ENCODE measurements at places on chromosomes 5 and 9. TPM values are rescaled to one million over a fixed set of nuclear protein-coding genes. Genes with fewer than 3 reads are reported as not detected.

DNA sequence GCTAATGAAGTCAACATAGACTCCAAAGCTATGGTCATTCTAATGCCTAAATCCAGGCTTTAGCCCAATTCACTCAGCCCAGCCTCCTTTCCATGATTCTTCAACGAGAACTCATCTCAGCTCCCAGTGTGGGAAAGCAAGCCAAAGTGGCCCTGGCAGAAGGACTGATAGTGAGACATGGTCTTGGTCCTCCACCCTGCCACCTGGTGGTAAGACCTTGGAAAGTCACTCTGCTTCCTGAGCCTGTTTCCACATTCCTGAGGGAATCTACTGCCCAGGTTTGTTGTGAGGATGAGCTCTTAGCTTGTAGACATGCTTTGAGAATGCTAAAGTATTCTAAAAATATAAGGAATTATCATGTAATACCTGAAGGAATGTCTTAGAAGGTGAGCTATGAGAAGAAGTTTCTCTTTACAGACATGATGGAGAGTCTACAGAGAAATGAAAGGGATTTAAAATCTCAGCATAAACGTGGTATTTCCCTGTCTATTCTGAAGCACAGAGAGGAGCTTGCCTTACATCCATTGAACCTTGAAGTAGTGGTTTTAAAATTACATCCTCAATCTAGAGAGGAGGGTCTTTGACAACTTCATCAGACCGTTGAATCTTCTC lies 173.5 kb downstream of the TRIM32 start:
- peak; percentile 11 for DNase-seq

SEMA4D gene
- 15.7 TPM for total RNA-seq

PCDHGA8 gene
- total RNA-seq: 0.95 TPM

- DNase-seq: peak; percentile 86
Measured at GRCh38 chr5:82165740-82166530, 112.2 kb downstream of the RPS23 start.

CD74 gene
- total RNA-seq: 0.76 TPM

- DNase-seq: no peak
Measured at GRCh38 chr5:176183321-176184074, 54.7 kb upstream of the SIMC1 start.

SLC25A2 gene
- total RNA-seq: 0.39 TPM

PCDHGA6 gene
- total RNA-seq: 2.9 TPM

GRCh38 chr9:91147079-91147708 lies 214.5 kb downstream of the AUH start:
- no peak for DNase-seq

GRCh38 chr5:113663879-113664541 lies 150.5 kb downstream of the YTHDC2 start:
- peak; percentile 56 for DNase-seq

- no peak for DNase-seq
Measured at GRCh38 chr9:32573821-32574220, 862 bp upstream of the NDUFB6 start.

GRCh38 chr5:149605998-149606724 lies 24.9 kb downstream of the ARHGEF37 start:
- DNase-seq: no peak

DNA sequence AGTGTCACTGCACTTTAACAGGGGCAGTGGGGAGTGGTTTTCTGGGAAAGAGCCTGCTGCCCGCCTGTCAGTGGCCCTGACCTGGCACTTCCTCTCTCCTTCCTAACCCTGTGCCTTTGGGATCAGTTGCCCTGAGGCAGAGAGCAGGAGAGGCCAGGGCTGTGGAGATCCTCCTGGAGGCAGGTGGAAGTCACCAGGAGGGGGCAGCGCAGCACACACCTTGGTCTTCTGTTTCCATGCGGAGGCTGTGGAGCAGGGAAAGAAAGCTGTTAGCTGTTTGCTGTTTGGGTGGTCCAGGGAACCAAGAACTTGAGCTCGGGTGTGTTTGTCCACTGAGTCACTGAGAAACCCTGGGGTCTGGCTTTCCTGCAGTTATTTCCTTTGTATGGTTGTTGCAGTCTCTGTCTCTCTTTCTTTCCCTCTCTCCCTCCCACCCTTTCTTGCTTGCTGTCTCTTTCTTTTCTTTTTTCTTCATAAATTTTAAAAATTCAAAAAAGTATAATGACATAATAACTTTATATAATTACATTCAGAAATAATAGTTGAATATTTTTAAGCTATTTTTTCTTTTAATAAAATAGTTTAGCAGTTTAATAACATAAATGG lies 28.1 kb downstream of the NTRK2 start:
- DNase-seq: peak; percentile 52

- DNase-seq: no peak
Measured at GRCh38 chr9:93037476-93037971, 21.0 kb upstream of the SUSD3 start.

ACER2 gene
- total RNA-seq: 7.3 TPM

GRCh38 chr9:17171309-17172094 lies 36.7 kb downstream of the CNTLN start:
- DNase-seq: no peak

GRCh38 chr5:38891563-38891962 lies 45.8 kb downstream of the OSMR start:
- no peak for DNase-seq

- no peak for DNase-seq
Measured at GRCh38 chr9:77589046-77589795, 58.9 kb downstream of the GNA14 start.

DNA sequence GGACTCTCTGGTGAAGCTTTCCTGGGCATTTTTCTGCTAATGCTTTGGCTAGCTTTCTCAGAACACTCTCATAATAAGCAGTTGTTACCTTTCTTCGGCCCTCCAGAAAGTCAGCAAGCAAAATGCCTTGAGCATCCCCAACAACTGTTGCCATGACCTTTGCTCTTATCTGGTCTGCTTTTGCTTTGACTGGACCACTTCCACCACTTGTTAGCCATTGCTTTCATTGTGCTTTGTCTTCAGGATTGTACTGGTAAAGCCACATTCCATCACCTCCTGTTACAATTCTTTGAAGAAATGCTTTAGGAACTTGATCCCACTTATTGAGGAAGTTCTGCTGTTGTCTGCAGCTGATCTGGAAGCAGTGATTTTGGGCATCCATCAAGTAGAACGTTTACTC lies 35.7 kb downstream of the RAD50 start:
- no peak for DNase-seq

GRCh38 chr9:134738869-134739659 lies 97.5 kb downstream of the COL5A1 start:
- DNase-seq: peak; percentile 43

GRCh38 chr5:89097103-89097502 lies 214.1 kb upstream of the MEF2C start:
- DNase-seq: no peak

TAF11L14 gene
- not detected for total RNA-seq

DNA sequence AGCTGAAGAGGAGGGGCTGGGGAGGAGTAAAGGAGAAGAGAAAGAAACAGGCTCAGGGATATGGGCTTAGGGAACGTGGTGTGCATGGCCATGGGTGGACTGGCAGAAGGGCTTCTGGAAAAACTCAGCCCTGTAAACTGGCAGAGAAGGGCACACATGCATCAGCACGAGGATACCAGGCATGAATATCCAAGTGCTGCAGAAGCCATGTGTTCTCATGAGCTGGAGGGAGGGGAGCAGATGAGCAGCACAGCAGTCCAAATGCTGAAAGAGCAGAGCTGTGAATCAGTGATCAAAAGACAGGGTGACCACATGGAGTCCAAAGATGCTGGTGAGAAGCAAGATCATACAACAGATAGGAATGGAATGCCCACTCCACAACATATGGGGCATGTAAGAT lies 72.3 kb downstream of the SEMA5A start:
- no peak for DNase-seq

DNA sequence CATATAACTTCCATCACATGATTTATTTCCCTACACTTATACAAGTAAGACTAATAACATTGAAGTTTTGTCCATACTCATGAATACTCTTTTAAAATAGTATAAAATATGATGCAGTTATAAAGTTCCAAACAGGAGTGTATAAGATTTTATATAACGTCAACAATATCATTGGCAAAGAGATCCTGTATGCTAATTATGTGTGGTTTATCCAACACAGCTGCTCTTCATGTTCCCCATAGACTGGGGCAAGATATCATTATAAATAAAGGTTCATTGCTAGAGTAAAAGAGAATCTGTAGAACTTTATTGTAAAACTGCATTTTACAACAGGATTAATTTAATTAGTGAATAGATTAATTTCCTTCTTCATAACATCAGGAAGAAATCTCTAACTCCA lies 16.9 kb downstream of the CDH9 start:
- no peak for DNase-seq

STARD4 gene
- total RNA-seq: 87.8 TPM

GRCh38 chr9:109385499-109385898 lies 64.6 kb upstream of the EPB41L4B start:
- DNase-seq: no peak

GRCh38 chr9:91778031-91778430 lies 172.0 kb downstream of the ROR2 start:
- DNase-seq: no peak

DNA sequence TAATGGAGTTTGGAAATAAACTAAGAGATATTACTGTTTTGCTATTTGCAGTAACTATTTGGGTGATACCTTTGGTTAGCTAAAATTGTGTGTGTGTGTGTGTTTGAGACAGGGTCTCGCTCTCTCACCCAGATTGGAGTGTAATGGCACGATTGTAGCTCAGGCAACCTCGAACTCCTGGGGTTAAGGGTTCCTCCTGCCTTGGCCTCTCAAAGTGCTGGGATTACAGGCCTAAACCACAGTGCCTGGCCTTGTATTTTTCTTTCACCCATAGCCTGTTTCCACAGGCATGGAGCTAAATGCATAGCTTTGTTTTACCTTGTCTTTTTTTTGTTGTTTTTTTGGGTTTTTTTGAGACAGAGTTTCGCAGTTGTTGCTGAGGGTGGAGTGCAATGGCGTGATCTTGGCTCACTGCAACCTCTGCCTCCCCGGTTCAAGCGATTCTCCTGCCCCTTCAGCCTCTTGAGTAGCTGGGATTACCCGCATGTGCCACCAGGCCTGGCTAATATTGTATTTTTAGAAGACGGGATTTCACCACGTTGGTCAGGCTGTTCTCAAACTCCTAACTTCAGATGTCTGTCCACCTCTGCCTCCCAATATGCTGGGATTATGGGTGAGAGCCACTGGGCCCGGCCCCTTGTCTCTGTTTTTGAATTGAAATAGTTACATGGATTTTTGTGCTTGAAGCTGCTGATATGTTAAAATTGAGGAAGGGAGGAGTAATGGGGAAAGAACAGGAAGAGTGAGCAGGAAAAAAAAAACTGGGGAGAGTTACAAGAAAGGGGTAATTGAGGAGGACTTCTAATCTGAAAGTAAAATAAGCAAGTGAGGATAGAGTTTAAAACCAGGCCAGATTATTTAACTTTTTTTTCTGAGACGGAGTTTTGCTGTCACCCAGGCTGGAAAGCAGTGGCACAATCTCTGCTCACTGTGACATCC lies 5.7 kb downstream of the GPBP1 start:
- DNase-seq: no peak

CDH9 gene
- total RNA-seq: not detected

RAD50 gene
- total RNA-seq: 20.4 TPM

DDX4 gene
- not detected for total RNA-seq

- DNase-seq: no peak
Measured at GRCh38 chr5:1033606-1034420, 25.2 kb downstream of the NKD2 start.

DNA sequence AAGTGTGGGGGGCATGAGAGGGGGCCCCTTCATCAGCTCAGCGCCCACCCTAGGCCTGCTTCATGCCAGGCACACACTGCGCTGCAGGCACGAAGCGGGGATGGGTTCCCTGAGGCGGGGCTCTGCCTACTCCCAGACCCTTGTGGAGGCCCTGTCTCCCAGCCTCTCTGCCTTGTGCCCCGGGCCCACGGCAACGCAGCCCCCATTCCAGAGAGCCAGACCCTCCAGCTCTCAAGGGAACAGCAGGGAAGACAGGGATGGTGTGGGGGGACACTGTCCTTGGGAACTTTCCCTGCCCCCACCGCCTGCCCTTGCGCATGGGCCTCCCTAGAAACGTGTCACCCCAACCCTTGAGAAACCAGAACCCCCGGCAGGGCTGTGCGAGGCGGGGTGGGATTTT lies 10.0 kb upstream of the SLC12A7 start:
- DNase-seq: no peak

DNA sequence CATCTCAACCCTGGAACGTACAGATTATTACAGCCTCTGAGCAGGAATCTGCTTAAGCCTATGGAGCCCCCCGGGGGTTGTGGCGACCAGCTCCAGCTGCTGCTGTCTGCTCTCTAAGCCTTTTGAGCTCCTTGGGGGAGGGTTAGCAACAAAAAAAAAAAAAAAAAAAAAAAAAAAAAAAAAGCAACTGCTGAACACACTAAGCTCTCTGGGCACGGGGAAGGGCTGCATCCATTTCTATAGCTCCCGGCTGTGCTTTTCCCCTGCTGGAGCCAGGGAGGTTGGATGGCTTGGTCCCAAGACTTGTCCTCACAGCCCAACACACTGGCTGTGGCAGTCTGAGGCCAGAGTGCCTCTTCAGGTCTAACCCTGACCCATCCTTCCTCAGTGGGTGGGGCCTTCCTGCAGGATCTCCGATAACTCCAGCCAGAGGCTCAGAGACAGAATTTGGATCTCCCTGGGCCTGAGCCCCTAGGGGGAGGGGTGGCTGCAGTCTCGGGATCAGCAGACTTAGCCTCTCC lies 82.1 kb downstream of the FBN2 start:
- DNase-seq: no peak
